ENCODE measurements at places on chromosomes 3 and 15. TPM values are rescaled to one million over a fixed set of nuclear protein-coding genes. Genes with fewer than 3 reads are reported as not detected.

Gene RPL39L
- 17.8 TPM for total RNA-seq

Gene SSUH2
- total RNA-seq = 0.09 TPM

Gene DISP2
- total RNA-seq = 0.23 TPM

Gene BFSP2
- total RNA-seq = 2.1 TPM

Gene CCR1
- total RNA-seq = 55.6 TPM

Gene SCAANT1
- total RNA-seq = 1.3 TPM

Gene WNT5A
- 0.16 TPM for total RNA-seq

Gene ZNF660
- total RNA-seq = 0.18 TPM

Gene CPLX3
- not detected for total RNA-seq

Gene IQCF5
- not detected for total RNA-seq

Gene ADPGK
- total RNA-seq = 67.8 TPM

Gene HRG
- total RNA-seq = not detected

Gene ARPC4
- 300 TPM for total RNA-seq

Gene C2CD4B
- total RNA-seq = 0.23 TPM

Gene CPA3
- total RNA-seq = not detected

Gene DNAH12
- total RNA-seq = not detected

Gene KNG1
- total RNA-seq = not detected

Gene AGBL1
- total RNA-seq = not detected

Gene ZNF148
- 39.0 TPM for total RNA-seq

Gene MB21D2
- total RNA-seq = 2.7 TPM

Gene RYR3
- not detected for total RNA-seq

Gene GASK1A
- total RNA-seq = not detected

Gene NISCH
- total RNA-seq = 72.9 TPM

Gene RTP1
- not detected for total RNA-seq

Gene ZNF80
- total RNA-seq = 5.5 TPM

Gene CCR8
- total RNA-seq = 47.6 TPM

Gene IL5RA
- total RNA-seq = not detected

Gene USP13
- 13.3 TPM for total RNA-seq

Gene PLD1
- 3.4 TPM for total RNA-seq

Gene XCR1
- total RNA-seq = not detected

Data from activated CD8-positive, alpha-beta memory T cell treated with anti-CD3 and anti-CD28 coated beads, Interleukin-2, amount 10 ng/mL, durations not matched to agents 7 days and 5 days (primary cell).